H9 (cell line): ENCODE measurements at places on chromosomes 11 and 22. TPM values are rescaled to one million over a fixed set of nuclear protein-coding genes. Genes with fewer than 3 reads are reported as not detected.

GRCh38 chr11:36601155-36601554 lies 3.1 kb upstream of the RAG2 start:
- DNase-seq = no peak

DNA sequence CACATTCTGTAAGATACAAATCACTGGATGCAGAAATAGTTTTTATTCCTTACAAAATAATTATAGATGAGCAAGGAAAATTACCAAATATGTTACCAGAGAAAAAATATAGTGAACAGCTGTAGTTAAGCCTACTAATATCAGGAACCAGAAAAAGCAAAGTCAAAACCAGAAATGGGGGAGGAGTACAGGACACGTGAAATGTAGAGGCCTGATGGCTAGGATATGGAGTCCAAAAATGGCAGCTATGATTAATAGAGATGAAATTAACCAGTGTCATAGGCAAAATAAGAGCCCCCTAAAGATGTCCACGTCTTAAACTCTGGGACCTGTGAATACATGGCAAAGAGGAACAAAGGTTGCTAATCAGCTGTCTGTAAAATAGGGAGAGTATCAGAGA lies 34.1 kb downstream of the MRE11 start:
- DNase-seq = no peak

DNA sequence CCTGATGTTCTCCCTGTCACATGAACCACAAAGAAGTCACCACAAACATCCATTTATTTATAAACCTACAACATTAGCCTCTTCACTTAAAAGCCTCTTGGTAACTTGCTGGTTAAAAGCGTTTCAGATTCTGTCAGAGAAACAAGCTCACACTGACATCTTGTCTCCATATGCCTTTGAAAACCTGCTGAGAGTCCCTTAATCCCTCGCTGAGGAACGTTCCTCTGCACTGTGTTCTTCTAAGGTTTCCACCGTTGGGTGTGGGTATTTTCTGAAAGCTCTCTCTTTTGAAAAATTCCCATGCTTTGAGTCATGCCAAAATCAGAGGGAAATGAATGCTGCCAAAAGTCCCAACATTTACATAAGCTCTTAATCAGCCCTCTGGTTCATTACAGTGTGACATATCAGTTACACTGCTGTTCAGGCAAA lies 149.8 kb downstream of the CCDC34 start:
- no peak for DNase-seq

DNA sequence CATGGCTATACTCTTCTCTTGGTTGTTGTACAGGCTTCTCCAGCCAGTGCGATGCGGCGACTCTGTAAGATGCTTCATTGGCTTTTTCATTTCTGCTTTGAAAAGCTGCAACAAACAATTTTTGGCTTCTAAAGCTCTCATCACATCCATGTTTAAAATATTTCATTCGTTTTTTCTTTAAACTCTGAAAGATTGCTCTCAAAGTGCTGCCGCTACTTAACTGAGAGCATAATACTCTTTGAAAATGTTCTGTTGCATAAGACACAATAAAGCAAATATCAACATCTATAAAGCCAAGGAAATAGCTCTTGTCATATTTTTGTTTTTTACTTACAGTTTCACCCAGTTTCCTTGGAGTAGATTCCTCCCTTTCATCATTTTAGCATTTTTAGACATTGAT lies 468.3 kb downstream of the TBC1D22A start:
- no peak for DNase-seq

Gene RIMBP3B
- total RNA-seq = 0.39 and 0.77 TPM in 2 replicates

Gene OR51B5
- total RNA-seq = not detected in 2 replicates
